ENCODE measurements at places on chromosomes 7 and 10.

- H3K27ac ChIP-seq = no peak overlapping the region
- H3K4me1 ChIP-seq = peaks cover 2% of the 10 kb centered on the region
- no peaks in the 10 kb centered on the region for H3K27me3 ChIP-seq
- H3K4me3 ChIP-seq = no peak overlapping the region
Observed at GRCh38 chr10:3548702-3549101, 236.3 kb downstream of the KLF6 start.

- H3K27ac ChIP-seq = no peak overlapping the region
- H3K4me3 ChIP-seq = no peak overlapping the region
- no peak for DNase-seq
- H3K4me1 ChIP-seq = no peaks in the 10 kb centered on the region
- H3K27me3 ChIP-seq = no peaks in the 10 kb centered on the region
- peaks cover 2% of the 10 kb centered on the region for H3K36me3 ChIP-seq
Observed at GRCh38 chr10:133527771-133528271, 658 bp downstream of the CYP2E1 start.

DNA sequence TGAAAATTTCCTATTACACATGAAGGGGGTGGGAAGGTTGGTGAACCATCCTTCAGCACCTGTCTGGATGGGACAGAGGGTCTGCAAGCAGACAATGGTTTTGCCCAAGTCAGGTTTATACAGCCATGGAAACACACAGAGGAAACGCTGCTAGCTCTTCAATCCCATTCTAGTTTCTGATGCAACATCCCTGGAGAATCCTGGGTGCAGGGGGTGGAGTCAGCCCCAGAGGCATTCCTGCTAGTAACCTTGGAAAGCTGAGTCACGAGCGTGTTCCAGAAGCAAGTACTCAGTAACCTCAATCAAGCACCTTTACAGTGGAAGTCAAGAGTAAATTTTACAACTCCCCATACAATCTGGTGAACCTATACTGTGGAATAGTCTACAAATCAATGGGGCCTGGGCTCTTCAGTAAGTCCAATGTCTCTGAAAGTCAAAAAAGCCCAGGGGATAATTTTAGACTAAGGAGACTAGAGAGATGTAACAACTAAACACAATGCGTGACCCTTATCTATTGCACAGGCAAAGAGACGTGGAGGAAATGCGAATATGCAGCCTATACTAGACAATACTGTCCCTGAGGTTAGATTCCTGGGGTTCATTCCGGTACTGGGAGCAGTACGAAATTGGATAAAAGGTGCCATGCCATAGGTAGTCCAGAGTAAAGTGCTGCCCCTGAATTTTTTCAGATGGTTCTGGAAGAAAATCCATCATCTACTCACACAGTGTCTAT, 95.4 kb downstream of the ZRANB1 start:
- H3K27me3 ChIP-seq = no peaks in the 10 kb centered on the region
- no peak overlapping the region for H3K27ac ChIP-seq
- peaks cover 69% of the 10 kb centered on the region for H3K4me1 ChIP-seq
- no peak overlapping the region for H3K4me3 ChIP-seq

DNA sequence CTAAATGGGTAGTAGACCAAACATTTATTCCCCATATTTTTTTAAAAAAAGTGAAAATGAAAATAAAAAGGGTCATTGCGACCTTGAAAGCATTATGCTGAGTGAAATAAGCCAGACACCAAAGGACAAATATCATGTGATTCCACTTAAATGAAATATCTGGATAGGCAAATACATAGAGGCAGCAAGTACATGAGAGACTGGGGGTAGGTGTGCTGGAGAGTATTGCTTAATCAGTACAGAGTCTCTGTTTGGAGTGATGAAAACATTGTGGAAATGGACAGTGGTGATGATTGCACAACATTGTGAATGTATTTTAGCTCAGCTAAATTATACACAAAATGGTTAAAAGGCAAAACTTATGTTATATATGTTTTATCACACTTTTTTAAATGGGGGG, 169.4 kb downstream of the AKR1D1 start:
- peaks cover 6% of the 10 kb centered on the region for H3K36me3 ChIP-seq
- no peak for DNase-seq
- H3K27me3 ChIP-seq = no peaks in the 10 kb centered on the region

- no peaks in the 10 kb centered on the region for H3K4me1 ChIP-seq
- H3K27me3 ChIP-seq = no peaks in the 10 kb centered on the region
- H3K27ac ChIP-seq = no peak overlapping the region
- no peak for DNase-seq
Observed at GRCh38 chr7:102407910-102408309, 11.7 kb downstream of the PRKRIP1 start.

GRCh38 chr7:100799037-100799896, 28.1 kb downstream of the EPHB4 start:
- peaks cover 6% of the 10 kb centered on the region for H3K27me3 ChIP-seq
- no peak for DNase-seq
- H3K27ac ChIP-seq = no peak overlapping the region

DNA sequence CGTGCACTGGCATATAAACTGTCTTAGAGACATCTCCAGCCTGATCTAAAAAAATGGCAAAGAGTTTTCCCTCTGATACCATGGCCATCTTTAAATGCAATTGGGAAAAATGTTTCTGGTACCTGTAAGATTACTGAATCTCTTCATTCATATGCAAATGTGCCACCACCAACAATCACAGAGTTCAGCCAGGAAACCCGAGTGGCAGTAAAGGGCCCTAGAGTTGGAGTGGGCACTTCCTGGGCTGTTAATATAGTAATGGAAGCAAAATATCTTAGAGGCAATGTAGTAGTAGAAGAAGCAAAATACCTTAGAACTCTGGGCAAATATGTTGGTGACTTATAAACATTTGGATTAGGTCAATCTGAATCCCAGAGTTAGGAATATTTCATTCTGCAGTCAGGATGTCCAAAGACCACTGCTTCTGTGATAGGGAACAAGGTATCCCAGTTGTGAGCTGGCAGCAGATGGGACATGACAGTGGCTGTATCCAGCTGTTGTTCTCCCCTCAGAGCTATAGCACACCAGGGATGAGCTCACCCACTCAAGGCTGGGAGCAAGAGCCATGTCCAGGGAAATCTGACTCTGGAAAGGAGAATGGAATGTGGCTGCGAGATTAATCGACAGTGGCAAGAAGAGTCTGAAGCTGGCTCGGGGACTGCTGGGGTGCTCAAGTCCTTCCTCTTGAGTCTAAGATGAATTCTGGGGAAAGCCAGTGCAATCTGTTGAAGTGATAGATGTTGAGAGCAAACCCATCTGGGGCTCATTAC, 332.1 kb downstream of the PHTF2 start:
- no peak overlapping the region for H3K27ac ChIP-seq
- DNase-seq = no peak
- peaks cover 1% of the 10 kb centered on the region for H3K27me3 ChIP-seq
- H3K4me3 ChIP-seq = no peak overlapping the region
- peaks cover 3% of the 10 kb centered on the region for H3K4me1 ChIP-seq

Measured in mesothelial cell of epicardium (in vitro differentiated cells).